Activated CD4-positive, alpha-beta T cell treated with anti-CD3 and anti-CD28 coated beads, Interleukin-2, amount 50 U/mL, for 1 hour (primary cell): ENCODE measurements at places on chromosomes 13 and 19.

DNA sequence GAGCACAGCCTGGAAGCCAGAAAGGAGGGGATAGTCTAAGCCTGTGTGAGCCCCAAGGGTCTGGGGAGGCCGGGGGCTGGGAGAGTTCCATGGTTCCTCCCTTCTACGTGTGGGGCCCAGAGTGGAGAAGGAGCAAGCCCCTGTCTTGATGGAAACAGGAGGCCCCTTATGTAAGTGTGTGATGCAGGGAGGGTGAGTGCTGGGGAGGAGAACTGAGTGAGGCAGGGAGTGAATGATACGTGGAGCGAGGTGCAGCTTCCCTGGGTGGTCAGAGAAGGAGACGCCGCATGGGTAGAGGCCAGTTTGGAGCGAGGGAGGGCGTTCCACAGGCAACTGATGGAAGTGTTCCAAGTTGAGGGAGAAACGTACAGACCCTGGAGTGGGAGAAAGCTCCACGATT is 16.0 kb downstream of the MAG start:
- no peak for DNase-seq

DNA sequence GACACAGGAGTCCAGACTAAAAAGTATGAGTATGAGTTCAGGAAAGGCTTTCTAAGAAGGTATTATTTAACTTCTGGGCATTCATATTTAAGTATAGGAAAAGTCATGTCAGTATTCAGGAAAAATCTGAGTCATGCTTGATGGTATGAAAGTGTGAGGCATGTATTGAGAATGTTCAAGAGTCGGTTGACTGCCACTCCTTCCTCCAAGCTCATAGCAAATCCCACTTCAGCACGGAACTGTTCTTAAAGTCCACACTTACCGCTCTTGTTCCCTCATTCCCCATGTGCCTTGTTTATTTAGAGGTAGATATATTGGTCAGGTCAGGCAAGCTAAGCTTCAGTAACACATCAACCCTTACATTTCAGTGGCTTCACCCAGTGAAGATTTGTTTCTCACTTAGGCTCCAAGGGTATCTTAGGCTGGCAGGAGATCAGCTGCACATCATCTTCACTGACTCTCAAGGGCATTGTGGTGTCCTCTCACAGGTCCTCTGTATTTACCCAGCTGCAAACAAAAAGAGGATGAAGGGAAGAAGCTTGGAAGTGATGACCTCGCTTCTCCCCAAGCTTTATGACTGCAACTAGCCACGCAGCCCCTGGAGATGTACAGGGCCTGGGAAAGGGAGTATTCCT is 1189.2 kb downstream of the EFNB2 start:
- DNase-seq: no peak

GRCh38 chr19:30686176-30686820 is 314.1 kb downstream of the ZNF536 start:
- DNase-seq: no peak

GRCh38 chr19:50947123-50947522 is 5.7 kb downstream of the KLK5 start:
- DNase-seq: no peak

DNA sequence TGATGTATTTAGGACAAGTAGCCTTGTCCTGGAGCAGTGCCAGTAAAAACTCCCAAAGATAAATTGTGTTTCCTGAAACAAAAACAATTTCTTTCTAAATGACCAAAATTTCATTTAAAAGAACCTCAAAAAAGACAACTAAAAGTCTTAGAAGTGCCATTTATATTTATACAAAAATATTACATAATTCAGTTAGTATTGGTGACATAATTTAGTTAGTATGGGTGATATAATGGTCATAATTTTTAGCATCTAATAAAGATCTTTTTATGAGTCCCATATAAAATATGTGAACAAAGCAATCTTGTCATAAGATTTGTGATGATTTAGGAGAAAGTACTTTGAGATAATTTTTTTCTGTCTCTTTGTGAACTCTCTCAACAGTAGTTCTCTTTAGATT is 76.0 kb downstream of the ELF1 start:
- no peak for DNase-seq

DNA sequence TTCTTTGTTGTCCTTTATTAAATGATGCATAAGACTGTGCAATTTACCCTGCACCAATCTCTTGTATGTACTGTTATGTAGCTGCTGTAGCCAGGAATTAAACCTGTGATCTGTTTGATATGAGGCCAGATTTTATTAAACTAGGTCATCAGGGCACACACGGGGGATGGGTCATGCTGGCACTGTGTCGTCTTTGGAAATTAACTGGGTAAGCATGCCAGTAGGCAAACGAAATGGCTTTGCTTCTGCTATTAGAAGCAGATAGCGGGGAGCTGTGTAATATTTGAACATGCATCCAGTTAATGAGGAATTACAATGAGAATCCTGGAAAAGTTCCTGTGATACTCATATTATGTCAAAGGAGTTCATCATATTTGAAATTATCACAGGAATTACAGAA is 23.5 kb downstream of the MTUS2 start:
- DNase-seq: no peak

GRCh38 chr13:77985866-77986636 is 67.4 kb upstream of the EDNRB start:
- no peak for DNase-seq

GRCh38 chr19:40594657-40595091 is 6.5 kb upstream of the LTBP4 start:
- no peak for DNase-seq

- no peak for DNase-seq
Observed at GRCh38 chr13:76745261-76746200, 140.7 kb downstream of the KCTD12 start.

GRCh38 chr13:93603043-93603442 is 376.4 kb downstream of the GPC6 start:
- no peak for DNase-seq

GRCh38 chr13:93262729-93263345 is 36.2 kb downstream of the GPC6 start:
- no peak for DNase-seq

GRCh38 chr13:70424928-70425327 is 316.7 kb upstream of the KLHL1 start:
- no peak for DNase-seq

- peak; percentile 37 for DNase-seq
Observed at GRCh38 chr19:54178581-54179261, 5.8 kb upstream of the TMC4 start.

- no peak for DNase-seq
Observed at GRCh38 chr13:31011901-31012654, 79.6 kb downstream of the TEX26 start.

- no peak for DNase-seq
Observed at GRCh38 chr13:43141685-43142084, 118.3 kb downstream of the DNAJC15 start.

DNA sequence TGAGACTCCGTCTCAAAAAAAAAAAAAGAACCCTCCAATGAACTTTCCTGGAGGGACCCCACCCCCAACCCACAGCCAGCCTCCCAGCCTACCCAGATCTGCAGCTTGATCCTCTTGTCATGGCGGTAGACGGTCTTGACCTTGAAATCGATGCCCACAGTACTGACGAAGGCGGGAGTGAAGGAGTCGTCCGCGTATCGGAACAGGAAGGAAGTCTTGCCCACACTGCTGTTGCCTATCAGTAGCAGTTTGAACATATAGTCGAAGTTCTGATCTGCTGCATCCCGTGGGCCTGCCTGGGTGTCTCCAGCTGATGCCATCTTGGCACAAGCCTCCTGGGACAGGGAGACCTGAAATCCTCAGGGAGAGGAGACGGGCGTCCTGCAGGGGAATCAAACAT is 2.4 kb downstream of the RAB3D start:
- DNase-seq: no peak

GRCh38 chr13:71830323-71830722 is 36.7 kb downstream of the DACH1 start:
- no peak for DNase-seq

GRCh38 chr13:29543230-29544215 is 52.0 kb downstream of the SLC7A1 start:
- DNase-seq: no peak

GRCh38 chr19:5205381-5205780 is 135.2 kb downstream of the PTPRS start:
- no peak for DNase-seq

DNA sequence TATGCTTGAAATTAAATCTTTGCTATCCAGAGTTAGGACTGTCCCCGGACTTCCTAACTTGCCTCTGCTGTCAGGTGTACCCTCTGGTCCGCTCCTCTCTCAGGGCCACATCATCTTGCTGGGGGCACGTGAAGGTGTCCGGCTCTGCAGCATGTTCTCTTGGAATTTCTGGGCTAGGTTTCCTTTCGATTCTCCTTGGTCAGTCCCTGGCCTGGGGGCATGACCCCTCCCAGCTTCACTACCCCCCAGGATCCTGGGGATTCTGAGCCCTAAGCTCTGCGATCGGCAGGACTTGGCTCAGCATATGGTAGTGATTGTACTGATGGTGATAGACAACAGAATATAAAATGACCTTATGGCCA is 5.1 kb upstream of the GPI start:
- no peak for DNase-seq

DNA sequence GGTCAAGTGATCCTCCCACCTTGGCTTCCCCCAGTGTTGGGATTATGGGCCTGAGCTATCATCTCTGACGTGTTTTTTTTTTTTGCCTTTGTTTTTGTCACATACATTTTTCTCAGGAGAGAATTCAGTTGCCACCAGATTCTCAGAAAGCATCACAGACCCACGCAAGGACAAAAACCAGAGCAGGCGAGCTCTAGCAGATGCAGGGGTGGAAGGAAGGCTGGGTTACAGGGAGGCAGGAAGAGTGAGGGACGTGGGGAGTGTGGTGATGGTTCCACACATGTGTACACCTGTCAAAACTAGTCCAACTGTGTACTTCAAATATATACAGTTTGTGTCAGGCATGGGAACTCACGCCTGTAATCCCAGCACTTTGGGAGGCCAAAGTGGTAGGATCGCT is 4.3 kb downstream of the TMEM161A start:
- no peak for DNase-seq

DNA sequence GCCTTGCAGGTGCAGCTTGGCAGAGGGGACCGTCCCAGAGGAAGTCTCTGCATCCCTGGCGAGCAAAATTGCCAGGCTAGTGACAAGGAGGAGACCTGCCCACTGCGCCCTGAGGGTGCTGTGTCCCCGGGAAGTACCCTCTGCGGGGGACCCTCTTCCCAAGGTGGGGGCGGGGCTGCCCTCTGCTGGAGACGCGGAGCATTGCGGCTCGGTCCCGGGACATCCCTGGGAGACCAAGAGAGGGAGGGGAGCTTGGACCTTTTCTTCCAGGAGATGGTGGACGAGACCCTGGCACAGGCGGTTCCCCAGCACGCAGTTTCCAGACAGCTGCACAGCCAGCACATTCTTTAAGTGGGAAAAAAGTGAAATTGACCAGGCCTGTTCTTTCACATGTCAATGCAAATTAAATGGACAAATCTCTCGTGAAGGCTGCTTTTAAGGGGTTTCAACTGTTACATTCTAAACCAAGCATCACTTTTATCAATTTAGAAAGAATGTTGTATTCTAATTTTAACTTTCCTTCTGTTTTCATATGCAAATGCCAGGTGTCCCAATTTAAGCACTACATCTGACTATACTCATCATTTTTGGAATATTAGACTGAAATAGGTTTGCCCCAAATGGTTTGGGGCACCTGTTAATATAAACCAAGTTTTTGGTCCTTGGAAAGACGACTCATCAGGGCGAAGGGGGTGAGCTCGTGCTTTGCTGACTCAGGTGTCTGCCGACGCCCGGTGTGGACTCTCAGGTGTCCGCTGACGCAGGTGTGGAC is 60.7 kb downstream of the MCF2L start:
- DNase-seq: peak; percentile 49

- no peak for DNase-seq
Observed at GRCh38 chr13:71576571-71576970, 290.4 kb downstream of the DACH1 start.

GRCh38 chr13:49063497-49063896 is 87.8 kb downstream of the FNDC3A start:
- DNase-seq: no peak

GRCh38 chr19:51333836-51334460 is 8.0 kb downstream of the VSIG10L start:
- no peak for DNase-seq

DNA sequence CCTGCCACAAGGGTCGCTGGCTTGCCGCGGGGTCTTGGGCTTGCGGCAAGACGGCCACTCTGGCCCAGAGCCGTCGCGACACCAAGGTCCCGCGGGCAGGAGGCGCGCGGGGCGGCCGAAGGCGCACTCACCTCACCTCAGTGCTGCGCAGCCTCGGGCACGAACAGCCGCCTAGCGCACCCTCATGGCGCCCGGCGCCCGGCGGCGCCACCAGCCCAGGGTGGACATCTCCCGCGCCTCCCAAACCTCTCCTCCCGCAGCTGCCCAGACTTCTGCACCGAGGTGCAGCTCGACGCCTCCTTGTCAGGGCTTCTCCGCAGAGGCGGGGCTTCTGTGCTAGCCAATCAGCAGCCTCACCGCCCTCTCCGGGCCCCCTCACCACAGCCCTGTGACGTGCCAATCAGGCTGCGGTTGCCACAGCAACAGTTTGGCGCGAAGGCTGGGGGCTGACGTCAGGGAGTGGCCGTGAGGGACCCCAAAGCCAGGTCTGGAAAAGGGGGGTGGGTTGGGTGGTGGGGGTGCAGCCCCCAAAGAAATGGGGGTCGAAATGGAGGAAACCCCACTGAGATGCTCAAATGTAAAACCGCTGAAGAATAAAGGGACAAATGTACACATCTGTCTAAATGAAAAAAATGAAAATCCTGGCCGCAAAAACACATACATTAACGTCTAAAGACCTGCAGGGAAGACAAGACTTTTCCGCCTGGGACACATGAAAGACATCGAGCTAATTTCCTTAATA is at the start of the genes PEG3 and ZIM2:
PEG3 (minus strand) TSS at position 276 of the 742 bp plus-strand sequence. CDS start 16,071 bp downstream, outside the sequence.
ZIM2 (minus strand) TSS at position 276 of the 742 bp plus-strand sequence. CDS start 16,449 bp downstream, outside the sequence.
- no peak for DNase-seq

- no peak for DNase-seq
Observed at GRCh38 chr13:84455143-84455905, 573.0 kb upstream of the SLITRK1 start.

- DNase-seq: no peak
Observed at GRCh38 chr13:50914848-50915247, 5.3 kb downstream of the RNASEH2B start.

GRCh38 chr13:44106266-44107152 is 226.8 kb downstream of the LACC1 start:
- no peak for DNase-seq

- DNase-seq: no peak
Observed at GRCh38 chr13:27192973-27193372, 21.4 kb upstream of the USP12 start.

DNA sequence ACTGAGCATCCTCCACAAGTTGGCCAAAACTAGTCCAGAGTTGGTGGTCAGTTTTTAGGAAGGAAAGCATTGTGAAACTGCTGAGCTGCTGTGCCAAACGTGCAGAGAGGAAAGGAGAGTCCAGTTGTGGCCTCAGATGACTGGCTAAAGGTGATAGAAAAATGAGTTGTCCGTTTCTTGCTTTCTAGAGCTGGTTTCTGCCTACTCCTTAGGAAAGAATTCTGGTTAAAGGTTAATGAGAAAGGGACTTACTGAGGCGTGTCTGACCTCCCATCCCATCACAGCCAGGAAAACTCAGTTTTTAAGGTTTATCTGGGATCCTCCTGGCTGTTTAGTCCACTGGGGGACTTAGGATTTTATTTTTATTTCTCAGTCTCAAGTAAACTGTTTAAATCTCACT is 1186.3 kb downstream of the UQCRFS1 start:
- no peak for DNase-seq
